ENCODE measurements at places on chromosomes 2 and 18.

GRCh38 chr2:173692068-173692467 is 273.1 kb downstream of the SP3 start:
- DNase-seq: no peak

- no peak for DNase-seq
These were observed 293.1 kb upstream of the HDAC4 start for GRCh38 chr2:239693761-239694415.

- no peak for DNase-seq
These were observed 20.5 kb upstream of the SLC35F5 start for GRCh38 chr2:113776949-113777348.

DNA sequence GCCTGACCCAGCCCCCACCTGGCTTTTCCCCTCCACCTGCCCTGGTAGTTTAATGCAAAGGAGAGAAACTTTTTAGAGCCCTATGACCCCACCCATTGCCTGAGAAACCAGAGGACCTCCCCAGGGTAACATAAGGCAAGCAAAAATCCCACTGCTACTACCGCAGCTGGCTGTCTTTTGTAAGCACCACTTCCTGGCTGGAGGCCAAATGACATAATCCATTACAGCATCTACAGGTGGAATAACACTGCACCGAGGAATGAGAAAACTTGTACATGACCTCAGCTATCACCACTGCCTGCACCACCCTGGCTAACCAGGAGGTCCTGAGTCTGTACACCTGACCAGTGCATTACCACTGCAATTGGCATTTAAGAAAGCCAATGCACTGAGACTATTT is 149.6 kb upstream of the GALNT5 start:
- no peak for DNase-seq

DNA sequence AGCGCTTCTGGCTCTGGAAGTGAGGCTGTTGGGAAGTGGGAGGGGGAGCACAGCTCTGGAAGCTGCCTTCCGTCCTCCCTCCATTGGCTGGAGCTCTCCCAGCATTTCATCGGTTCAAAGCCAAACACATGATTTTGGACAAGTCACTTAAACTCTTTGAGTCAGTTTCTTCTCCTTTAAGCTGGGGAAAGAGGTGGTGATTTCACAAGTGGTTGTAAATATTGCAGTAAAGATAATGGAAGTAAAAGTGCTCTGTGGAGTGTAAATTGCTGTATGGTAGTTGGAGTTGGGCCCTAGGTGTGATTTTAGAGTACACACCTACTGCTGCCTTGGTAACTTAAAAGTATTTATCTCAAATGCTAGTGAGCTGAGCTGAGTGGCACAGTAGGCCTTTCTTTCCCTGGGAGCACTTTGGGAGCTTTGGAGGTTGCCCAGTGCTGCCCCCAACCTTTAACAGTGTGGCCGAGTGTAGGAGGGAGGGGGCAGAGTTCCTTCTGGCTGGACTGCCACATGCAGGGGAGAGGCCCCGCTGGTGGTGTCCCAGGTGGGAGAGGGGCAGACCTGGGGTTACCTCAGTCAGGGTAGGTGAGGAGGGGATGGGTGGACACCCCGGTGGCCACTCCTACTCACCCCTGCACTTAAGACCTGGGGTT is 54.7 kb downstream of the ASAP2 start:
- DNase-seq: no peak

GRCh38 chr2:158965107-158965506 is 3.3 kb upstream of the TANC1 start:
- DNase-seq: no peak

- DNase-seq: no peak
These were observed 199.3 kb downstream of the LTBP1 start for GRCh38 chr2:33146102-33146501.

- no peak for DNase-seq
These were observed 55.2 kb downstream of the CIB4 start for GRCh38 chr2:26585966-26586365.

- no peak for DNase-seq
These were observed 4.4 kb upstream of the SAG start for GRCh38 chr2:233303252-233303651.

DNA sequence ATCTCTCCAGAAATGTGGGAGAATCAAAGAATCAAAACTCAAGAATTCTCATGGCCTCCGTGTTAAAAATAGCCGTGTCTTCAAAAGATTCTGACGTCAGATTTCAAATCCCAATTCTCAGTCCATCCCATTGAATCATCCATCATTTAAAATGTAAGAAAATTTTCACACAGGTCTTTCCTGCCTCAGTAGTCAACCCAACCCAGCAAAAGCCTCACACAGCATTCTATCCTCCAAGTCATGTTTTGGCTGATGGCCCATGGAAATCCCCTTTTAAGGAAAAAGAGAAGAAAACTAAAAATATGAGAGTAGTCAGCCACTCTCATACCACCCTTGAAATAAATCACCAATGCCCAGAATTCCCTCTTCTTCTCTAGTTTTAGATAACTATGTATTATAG is 211.8 kb downstream of the C1D start:
- no peak for DNase-seq

DNA sequence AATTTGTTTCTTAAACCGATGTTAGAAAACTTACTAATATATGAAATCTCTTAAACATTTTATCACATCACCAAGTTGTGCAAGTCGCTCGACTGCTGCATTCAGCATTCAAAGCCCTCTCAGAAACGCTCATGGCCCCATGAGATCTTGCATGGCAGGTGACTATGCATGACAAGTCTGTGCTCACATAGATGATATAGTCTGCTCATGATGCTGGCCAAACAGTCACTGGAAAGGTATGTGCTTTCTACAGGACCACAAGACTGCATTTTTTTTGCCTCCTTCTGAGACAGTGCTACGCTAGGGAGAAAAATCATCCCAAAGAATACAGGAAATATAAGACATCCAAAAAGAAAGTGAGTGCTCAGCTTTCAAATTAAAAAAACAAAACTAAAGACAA is 98.3 kb upstream of the ZBTB14 start:
- DNase-seq: no peak

- DNase-seq: no peak
These were observed 30.5 kb downstream of the LRP1B start for GRCh38 chr2:142100139-142100873.

DNA sequence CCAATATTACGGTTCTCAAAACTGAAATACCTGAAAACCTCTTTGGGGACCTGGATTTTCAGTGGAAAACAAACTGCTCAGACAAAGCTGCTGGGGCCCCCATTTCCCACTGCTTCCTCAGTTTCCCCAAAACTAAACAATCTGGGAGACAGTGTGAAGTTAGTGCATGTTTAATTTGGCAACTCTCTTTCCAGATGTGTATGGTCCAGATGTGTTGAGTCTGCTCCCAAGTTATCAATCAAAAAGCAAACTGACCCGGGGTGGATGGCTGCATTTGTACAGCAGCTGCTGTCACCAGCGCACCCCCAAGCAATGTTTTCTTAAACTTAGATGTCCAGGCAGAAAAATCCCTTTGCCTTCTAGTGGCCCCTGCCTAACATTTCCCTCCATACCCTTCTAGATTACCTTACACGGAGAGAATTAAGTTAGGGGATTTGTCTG is 136.9 kb downstream of the COPS8 start:
- DNase-seq: no peak

DNA sequence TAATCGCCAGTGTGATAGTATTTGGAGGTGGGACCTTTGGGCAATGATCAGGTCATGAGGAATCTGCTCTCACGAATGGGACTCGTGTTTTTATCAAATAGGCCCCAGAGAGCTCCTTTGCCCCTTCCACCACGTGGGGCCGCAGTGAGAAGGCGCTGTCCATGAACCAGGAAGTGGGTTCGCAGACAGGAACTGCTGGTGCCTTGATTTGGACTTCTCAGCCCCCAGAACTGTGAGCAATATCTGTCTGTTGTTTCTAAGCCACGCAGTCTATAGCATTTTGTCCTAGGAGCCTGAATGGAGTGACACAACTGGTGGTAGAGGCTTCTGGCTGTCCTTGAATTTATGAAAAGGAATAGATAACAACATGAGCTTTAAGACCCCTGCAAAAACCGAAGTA is 111.2 kb upstream of the HDAC4 start:
- no peak for DNase-seq

GRCh38 chr18:48740068-48740440 is 201.2 kb downstream of the CTIF start:
- DNase-seq: no peak

DNA sequence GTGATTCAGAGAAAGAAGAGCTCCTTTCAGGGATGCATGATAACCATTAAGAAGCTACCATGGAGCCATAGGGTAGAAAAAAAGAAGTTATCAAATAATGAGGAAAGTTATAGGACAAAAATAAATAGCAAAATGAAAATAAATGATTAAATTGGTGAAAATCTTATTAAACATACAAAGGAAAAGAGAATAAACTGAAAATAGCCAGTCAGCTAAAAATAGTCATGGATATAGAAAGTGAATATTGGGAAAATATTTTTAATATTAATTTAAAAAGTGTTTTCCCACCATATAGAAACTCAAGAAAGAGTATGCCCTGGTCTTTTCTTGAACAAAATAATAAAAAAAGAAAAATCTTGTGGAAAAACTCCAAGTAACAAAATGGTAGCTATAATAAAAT is 209.2 kb upstream of the CDH19 start:
- no peak for DNase-seq

DNA sequence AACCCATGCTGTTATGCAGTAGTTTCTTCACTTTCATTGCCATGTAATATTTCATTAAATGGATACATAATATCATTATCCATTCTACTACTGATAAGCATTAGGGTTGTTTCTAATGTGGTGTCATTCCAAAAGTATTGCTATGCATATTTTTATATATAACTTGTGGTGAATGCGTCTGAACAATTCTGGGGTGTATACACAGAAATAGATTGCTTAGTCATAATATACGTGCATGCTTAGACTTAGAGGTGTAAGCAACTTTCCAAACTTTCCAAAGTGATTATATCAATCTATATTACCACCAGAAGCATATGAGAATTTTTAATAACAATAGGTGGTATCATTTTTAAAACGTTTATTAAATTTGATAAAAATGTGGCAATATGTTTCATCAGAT is 540.9 kb downstream of the DSC3 start:
- no peak for DNase-seq

DNA sequence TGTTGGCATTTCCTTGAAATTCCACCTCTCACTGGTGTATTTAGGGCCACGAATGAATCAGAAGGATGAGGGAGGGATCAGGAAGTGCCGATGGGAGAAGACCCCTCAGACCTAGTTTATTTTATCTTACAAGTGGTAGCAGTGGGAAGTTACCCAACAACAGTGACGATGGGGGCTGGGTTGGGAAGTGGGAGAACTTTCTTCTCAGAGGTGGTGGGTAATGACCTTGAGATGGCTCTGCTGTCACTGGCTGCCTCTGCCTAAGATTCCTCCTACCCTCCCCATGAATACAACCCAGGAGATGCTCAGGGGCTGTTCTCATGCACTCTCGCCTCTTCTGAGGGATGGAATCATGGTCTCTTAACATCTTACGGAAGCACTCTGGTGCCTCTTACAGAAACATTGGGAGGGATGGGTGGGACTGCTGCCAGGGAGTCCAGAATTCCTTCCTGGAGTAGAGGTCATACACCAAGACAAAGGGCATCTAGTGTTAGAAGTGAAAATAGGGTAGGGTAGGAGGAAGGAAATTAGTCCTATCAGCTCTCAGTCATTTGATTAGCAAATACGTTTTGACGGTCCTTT is 58.5 kb upstream of the TXNDC2 start:
- no peak for DNase-seq

DNA sequence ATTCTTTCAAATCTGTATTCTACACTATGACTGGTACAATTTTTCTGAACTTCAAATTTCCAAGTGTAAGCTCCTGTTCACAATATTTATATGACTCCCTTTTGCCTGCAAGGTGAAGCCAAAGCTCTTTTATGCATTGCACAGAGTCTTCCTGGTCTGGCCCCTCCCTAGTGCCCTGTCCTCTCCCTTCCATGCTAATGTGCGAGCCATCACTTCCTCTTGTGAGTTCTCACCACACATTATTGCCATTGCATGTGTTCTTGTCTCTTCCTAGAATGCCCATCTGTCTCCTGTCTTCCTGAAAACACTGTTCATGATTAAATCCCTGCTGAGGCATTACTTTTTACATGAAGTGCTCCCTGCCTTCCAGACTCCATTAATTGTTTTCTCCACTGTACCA is 169.9 kb downstream of the MC4R start:
- no peak for DNase-seq

- DNase-seq: peak; percentile 92
These were observed 582.4 kb upstream of the RAB6C start for GRCh38 chr2:129396980-129397599.

DNA sequence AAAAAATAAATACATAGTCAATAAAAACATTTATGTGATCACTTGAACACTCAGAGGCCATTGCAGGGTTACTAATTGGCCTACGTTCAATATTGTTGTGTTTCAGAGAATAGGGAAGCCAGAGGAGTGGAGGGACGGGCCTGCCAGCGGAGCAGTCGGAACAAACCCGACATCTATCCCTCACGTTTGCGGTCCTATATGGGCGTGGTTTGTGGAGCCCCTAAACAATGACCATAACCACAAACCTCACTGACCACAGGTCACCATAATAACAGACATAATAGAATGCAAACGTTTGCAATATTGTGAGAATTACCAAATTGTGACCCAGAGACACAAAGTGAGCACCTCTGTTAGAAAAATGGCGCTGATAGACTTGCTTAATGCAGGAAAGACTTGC is 19.5 kb upstream of the ZNF516 start:
- DNase-seq: no peak

Measured in posterior cingulate gyrus (tissue), 11 donors.